Activated CD4-positive, alpha-beta T cell treated with anti-CD3 and anti-CD28 coated beads, Interleukin-2, amount 50 U/mL, for 1 hour (primary cell): ENCODE measurements at places on chromosomes 4 and X.

GRCh38 chr4:14309431-14309830, 681.9 kb upstream of the BOD1L1 start:
- DNase-seq: no peak

- DNase-seq: no peak
These were observed 213.8 kb upstream of the LDB2 start for GRCh38 chr4:17112292-17112659.

DNA sequence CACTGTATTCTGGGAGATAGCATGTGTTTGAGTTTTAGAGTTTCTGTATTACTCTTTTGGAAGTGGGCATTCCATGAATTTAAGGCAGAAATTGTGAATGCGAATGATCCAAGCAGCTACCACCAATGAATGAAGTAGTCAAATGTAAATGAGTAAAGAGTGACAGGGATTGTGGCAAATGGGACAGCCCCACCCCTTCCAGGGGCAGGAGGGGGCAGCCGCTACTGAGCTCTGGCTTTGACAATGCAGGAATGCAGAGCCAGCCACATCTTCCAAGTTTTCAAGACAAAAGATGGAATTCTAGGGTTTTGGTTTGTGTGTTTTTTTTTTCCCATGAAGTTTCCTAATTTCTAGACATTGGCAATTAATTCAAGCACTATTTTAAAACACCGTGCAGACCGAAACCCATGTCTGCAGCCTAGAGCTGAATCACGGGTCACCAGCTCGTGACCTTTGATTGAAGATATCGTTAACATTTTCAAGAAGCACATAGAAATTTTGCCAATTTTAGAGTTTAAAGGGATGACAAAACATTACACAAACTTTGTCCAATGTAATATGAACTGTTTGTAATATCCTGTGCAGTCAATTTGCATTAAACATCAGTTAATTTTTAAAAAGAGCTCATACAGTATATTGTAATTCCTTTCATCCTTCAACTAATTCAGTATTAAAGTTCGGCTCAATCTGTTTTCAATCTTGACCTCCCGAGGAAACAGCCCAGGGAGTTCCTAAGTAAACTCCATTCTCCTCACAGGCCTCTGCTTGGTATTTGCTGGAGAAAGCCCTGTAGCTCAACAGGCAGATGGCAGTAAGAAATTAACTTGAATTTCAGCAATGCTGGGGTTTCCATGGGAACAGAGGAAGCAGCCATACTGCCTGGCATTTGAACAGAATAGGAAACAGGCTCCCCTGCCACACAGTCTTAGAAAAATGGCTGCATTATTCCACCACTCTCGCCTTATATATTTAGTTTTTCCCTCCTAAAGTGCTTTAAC, 83.4 kb downstream of the UCHL1 start:
- no peak for DNase-seq

- DNase-seq: no peak
These were observed 48.3 kb upstream of the NOCT start for GRCh38 chr4:138967313-138967712.
